ENCODE measurements at places on chromosomes 6 and 20. TPM values are rescaled to one million over a fixed set of nuclear protein-coding genes. Genes with fewer than 3 reads are reported as not detected.

GRCh38 chr20:43825051-43825402, 89.6 kb upstream of the TOX2 start:
- H3K4me3 ChIP-seq = no peak overlapping the region
- no peaks in the 10 kb centered on the region for H3K27me3 ChIP-seq
- DNase-seq = no peak
- H3K36me3 ChIP-seq = no peaks in the 10 kb centered on the region
- no peak overlapping the region for H3K27ac ChIP-seq

C6orf52 gene
- polyA plus RNA-seq = 0.47 TPM

DNA sequence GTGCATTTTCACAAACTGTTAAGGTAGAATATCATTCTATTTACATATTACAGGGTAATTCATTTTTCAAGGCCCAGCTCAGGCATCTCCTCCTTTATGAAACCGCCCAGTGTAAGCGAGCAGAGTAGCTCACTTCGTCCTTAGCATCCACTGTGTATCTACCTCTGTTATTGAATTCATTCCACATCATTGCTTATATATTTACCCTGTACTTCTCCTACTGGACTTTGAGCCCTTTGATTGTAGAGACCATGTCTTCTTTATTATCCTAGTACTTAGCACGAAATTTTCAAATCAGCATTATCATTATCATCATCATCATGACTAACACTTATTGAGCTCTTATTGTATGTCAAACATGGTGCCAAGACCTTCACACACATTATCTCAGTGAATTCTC, 76.7 kb downstream of the FRK start:
- no peaks in the 10 kb centered on the region for H3K27me3 ChIP-seq
- no peak for DNase-seq
- no peaks in the 10 kb centered on the region for H3K36me3 ChIP-seq
- H3K4me1 ChIP-seq = no peaks in the 10 kb centered on the region
- no peak overlapping the region for H3K27ac ChIP-seq

- H3K4me3 ChIP-seq = peak overlapping the region; percentile 65
- H3K27me3 ChIP-seq = peaks cover 7% of the 10 kb centered on the region
- no peaks in the 10 kb centered on the region for H3K36me3 ChIP-seq
- peak overlapping the region; percentile 82 for H3K27ac ChIP-seq
Measured at GRCh38 chr6:146544616-146545182, 1.1 kb downstream of the RAB32 start.

DNA sequence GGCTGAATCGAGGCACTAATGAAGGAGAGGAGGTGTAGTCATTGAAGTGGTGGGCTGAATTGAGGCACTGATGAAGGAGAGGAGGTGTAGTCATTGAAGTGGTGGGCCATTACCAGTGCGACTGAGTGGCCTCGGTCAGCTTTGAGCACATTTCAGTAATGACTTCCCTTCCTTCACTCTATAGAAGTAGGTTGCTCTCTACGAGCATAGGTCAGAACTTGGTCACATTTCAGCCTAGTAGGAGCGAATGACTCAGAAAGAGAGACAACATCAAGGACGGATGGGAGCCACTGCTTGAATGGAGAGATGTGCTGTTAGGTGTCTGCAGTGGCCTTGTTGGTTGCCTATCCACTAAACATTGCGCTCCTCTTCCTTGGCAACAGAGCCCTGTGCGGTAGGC, 39.5 kb downstream of the ZDHHC14 start:
- H3K4me3 ChIP-seq = no peak overlapping the region
- no peaks in the 10 kb centered on the region for H3K27me3 ChIP-seq
- H3K36me3 ChIP-seq = no peaks in the 10 kb centered on the region
- DNase-seq = no peak
- H3K27ac ChIP-seq = no peak overlapping the region
- no peaks in the 10 kb centered on the region for H3K4me1 ChIP-seq

- peak overlapping the region; percentile 47 for H3K4me3 ChIP-seq
- H3K27me3 ChIP-seq = no peaks in the 10 kb centered on the region
- peaks cover 13% of the 10 kb centered on the region for H3K36me3 ChIP-seq
- no peak for DNase-seq
- H3K4me1 ChIP-seq = peaks cover 40% of the 10 kb centered on the region
Measured at GRCh38 chr20:19937218-19937617, 79.9 kb upstream of the NAA20 start.

All from psoas muscle (tissue), 8 donors.